NCI-H1092 (cell line): ENCODE measurements at places on chromosomes 4 and X.

DNA sequence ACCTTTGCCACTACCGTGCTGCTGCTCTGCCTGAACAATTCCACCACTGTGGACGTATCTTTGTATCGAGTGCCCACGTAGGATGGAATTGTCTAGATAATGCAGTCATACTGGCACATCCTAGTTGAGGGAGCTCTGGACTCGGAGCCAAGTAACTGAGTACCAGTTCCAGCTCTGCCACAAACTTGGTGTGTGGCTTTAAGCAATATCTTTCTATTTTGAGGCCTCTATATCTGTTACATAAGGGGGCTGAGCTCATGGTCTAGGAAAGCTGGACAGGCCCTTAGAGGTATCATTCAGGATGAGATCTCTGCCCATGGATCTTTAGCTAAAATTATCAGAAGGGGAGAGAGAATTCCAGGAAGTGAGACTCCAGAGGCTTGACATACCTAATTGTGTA is 12.4 kb downstream of the GABRE start:
- no peak for DNase-seq

GRCh38 chrX:133923113-133923512 is 62.3 kb downstream of the GPC3 start:
- DNase-seq: no peak

DNA sequence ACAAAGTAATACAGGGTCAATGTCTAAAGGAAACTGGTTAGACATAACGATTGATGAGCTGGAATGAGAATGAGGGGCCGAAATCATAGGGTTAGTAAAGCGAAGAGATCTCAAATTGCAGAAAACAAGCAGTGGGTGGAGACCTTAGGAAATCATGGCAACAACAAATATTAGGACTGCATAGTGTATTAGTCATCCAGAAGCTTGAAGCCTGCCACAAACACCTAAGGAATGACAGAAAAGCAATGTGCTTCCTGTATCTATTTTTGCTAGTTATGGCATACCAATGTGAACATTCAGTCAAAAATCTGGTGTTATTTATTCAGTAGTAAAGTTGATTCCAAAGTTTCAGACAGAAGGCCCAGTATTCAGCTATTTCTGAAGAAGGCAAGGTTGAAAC is 410.9 kb upstream of the CT83 start:
- no peak for DNase-seq

- no peak for DNase-seq
Observed at GRCh38 chr4:173413036-173413435, 14.1 kb upstream of the SCRG1 start.

DNA sequence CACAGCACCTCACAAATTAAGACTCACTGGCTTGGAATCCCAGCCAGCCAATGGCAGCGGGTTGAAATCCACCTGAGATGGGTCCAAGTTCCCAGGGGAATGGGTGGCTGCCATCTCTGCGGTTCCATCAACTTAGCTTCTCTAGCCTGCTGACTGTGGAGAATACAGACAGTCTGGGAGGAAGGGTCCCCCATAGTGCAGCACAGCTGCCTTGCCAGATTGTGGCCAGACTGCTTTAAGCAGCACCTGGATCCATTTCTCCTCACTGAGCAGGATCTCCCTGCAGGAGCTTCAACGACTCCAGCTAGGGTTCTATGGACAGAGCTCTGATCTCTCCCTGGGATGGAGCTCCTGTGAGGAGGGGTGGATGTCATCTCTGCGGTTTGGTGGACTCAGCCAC is 51.8 kb downstream of the DCK start:
- no peak for DNase-seq

DNA sequence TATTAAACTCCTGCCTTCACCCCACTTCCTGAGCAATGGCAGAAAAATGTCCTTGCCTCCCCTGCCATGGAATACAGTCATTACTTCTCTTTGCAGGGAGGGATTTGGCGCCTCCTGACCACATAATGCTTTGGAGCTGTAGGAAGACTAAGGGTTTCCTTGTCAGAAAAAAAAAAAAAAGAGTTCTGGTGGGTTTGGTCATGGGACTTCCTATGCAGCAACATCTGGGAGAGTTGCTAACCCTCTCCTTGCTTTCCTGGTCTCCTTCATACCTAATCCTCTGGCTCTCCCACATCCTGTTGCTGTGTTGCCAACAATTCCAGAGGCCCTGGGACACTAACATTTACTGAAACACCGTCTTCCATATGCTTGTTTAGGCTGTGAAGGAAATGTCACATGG is 75.1 kb upstream of the MBNL3 start:
- no peak for DNase-seq

DNA sequence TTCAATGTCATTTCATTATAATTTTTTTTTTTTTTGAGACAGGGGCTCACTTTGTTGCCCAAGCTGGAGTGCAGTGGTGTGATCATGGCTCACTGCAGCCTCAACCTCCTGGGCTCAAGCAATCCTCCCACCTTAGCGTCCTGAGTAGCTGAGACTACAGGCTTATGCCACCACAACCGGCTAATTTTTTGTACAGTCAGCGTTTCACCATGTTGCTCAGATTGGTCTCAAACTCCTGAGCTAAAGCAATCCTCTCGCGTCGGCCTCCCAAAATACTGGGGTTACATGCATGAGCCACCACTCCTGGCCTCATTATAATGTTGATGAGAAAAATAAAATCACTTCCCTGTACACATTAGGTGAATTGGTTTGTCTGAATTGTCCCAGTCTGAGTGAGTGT is 16.9 kb downstream of the TAF7L start:
- no peak for DNase-seq

DNA sequence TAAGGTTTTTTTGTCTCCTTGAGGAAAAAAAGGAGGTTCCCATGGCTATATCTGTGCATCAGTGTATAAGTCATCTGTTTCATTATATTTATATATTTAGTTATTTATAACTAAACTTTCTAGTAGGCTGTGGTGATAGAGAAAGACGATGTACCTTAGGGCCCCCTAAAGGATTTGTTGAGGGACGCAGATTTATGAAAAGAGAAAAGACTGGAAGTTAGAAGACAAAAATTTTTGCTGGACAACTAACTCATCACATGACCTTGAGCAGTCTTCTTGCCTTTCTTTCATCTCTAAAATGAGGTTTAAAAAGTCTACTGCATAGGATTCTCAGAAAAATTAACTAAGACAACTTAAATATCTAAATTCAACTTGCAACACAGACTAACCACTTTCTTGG is 6.1 kb downstream of the GASK1B start:
- DNase-seq: no peak

DNA sequence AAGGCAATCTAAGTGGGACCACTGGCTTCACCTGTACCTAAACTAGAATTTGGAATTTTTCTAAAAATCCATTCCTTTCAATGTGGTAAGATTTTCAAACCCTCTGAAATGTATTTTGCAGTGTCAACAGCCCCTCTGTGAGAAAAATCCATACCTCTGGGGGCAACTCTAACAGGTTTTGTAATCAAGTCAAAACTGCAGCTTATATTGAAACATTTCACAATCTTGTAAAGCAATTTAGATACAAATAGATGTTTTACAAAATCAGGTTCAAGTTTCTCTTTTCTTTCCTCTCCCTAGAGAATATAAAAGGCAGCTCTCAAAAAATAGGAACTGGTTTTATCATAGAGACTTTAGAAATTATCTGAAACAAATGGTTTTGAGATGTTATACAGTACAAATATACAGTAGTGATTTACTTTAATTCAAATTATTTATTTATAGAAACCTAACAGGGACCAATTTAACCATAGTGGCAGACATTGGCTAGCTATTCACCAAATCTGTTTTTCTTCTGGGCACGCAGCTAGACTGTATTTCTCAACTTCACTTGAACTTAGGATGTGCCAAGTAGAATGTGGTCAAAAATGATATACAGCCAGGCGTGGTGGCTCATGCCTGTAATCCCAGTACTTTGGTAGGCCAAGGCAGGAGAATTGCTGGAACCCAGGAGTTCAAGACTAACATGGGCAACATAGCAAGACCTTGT is 36.3 kb upstream of the SPINK2 start:
- DNase-seq: no peak

DNA sequence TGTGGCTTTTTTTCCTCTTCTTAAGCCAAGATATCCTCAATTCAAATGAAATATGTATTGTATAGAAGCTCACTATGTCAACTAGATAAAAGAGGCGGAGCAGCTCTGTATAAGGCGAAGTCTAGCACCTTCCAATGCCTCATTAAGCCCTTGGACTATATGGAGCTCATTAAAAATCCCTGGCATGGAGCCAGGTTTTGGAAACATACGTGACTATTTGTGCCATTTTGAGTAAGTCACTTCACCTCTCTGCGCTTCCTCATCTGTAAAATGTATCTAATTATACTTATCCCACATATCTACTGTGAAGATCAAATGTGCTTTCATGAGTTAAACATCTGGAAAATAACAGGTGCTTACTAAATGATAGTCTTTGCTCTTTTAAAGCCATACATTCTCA is 57.2 kb downstream of the YIPF6 start:
- no peak for DNase-seq

- DNase-seq: no peak
Observed at GRCh38 chrX:149910178-149910695, 19.1 kb upstream of the HSFX4 start.

GRCh38 chrX:100654261-100654660 is 10.3 kb downstream of the SRPX2 start:
- DNase-seq: peak; percentile 8

- DNase-seq: no peak
Observed at GRCh38 chrX:30706216-30706775, 53.1 kb downstream of the GK start.

- no peak for DNase-seq
Observed at GRCh38 chrX:2457289-2458133, 43.3 kb downstream of the DHRSX start.
